ENCODE measurements at places on chromosomes 7 and 10.
A peak's percentile ranks its signal among the peaks of the same experiment; 100 is the strongest.

DNA sequence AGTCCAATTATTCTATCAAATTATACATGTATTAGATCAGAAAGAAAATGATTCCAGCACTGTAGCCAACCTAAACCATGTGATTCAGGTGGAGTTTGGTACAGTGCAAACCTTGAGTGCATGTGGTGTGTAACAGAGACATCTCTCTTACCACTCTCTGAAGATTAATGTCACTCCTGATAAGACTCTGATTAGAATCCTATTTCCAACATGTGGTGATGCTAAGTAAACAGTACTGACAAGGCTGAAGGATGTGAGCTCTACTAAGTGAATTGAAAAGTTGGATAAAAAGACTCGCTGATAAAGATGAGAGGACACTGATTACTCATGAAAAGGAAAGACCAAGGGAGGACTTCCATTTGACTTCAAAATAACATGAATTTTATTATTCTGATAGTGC lies 232.0 kb downstream of the SDK1 start:
- no peak for DNase-seq

GRCh38 chr10:100713049-100713858 lies 32.1 kb upstream of the PAX2 start:
- no peak for DNase-seq

GRCh38 chr7:151368136-151368571 lies 26.5 kb downstream of the NUB1 start:
- DNase-seq: peak; percentile 85

- no peak for DNase-seq
Observed at GRCh38 chr10:62538606-62539005, 164.4 kb downstream of the ZNF365 start.

- no peak for DNase-seq
Observed at GRCh38 chr7:40551685-40552576, 417.1 kb downstream of the SUGCT start.

DNA sequence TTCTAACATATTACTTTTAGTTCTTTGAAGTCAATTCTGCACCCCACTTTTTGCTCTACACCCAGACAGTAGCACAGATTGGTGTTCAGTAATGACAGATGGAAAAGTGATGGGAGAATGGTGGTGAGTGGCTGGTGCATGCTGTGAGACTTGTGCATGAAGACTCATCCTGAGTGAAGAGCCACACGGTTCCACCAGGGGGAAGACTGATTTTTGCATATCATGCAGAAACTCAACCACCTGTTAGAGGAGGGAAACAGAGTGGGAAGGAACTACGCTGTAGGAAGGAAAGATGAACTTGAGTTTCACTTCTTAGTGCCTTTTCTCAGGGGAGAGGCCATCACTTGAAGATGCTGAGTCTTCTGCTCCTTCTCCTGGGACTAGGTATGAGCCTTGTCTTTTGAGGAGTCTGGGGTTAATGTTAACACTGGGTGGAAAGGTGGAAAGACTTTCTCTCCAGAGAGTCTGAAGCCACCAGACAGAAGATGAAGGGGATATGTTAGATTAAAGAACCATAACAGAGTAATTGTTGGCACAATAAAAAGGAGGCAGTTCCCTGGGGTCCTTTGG lies 9.3 kb upstream of the PRSS1 start:
- DNase-seq: no peak

- DNase-seq: no peak
Observed at GRCh38 chr10:84548869-84549268, 220.5 kb downstream of the CCSER2 start.

DNA sequence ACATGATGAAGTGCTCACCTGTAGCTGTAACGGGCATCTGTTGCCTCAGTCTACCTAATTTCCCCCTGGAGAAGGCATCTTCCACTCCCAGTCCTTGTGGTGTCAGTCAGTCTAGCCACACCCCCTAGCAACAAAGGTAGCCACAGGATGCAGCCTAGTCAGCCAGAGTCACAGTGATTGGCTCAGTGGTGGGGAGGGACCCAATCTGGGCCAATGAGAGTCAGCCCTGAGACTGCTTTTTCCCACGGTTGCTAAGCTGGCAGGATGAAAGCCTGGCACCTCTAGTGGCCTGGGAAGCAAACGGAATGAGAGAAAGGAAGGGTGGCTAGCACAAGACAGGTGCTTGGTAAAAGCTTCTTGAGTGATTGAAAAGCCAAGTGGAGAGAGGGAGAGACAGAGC lies 118.6 kb downstream of the SH3PXD2A start:
- DNase-seq: no peak

DNA sequence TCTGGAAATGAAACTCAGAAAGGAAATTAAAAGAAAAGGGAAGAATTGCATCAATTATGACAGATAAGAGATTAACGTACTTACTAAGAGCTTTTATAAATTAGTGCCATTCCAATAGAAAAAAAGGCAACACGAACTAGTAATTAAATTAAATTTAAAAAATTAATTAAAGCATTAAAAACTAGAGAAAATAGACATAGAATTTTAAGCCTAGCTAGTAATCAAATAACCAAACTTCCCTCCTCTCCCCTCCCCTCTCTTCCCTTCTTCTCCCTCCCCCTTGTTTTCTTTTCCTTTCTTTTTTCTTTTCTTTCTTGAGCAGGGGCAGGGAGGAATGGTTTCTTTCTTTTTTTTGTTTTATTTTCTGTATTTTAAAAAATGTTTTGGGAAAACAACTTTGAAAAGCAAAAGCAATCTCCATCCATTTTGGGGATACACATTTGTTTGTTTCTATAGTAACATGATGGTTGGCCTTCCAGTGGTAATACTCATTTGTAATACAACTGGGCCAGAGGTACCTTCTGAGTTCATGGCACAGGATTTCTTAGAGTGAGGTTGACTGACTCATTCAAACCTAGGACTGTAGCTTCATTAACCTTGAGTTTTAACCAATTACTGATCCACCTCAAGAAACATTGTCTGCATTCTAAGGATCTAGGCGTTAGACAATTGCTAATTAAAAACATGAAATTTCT lies 132.6 kb downstream of the ST7 start:
- DNase-seq: no peak

DNA sequence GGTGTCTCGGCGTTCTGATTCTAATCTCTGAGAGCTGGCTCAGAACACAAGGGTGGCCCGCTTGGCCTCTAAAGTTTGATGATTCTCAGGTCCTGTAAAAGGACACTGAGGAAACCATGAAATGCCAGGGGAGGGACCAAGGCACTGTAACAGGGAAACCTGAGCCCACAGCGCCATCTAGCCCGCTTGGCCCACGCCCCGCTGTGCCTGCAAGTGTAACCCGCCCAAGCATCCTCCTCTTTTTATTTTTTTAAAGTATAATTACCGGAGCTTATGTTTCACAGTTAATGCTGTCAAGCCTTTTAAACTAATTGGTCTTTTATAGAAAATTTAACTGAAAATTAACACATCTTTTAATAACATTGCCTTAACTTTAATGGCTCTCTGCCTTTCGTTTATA lies 734.7 kb downstream of the KCNMA1 start:
- no peak for DNase-seq

GRCh38 chr7:158782761-158783401 lies 46.4 kb downstream of the ESYT2 start:
- no peak for DNase-seq

DNA sequence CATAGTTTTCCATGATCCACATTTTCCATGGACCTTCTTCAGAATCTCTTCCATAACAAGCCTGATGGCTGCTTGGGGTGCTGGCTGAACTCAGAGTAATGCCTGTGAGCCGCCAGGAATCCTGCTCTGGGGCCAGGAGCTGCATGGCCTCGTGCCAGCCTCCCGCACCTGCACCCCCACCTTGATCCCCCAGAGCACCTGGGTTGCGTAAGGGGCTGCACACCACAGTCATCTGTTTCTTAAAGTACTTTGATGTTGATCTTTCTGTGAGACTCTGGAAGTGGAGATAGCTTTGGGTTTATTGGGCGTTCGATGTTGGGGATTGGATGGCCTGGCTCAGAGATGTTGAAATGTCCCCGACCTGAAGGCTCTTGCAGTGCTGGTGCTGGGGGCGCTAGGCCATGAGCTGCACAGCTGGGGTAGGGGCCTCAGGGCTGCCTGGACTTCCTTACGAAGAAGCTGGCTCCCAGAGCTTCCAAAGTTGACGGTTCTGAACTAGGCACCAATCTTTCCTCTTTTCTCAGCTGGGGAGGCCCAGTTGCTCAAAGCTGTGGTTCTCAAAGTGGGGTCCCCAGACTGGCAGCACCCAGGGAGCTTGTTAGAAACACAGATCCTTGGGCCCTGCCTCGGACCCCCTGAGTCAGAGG lies 534.0 kb downstream of the DNAJB6 start:
- no peak for DNase-seq

GRCh38 chr10:118950190-118950680 lies 79.3 kb upstream of the NANOS1 start:
- DNase-seq: no peak

DNA sequence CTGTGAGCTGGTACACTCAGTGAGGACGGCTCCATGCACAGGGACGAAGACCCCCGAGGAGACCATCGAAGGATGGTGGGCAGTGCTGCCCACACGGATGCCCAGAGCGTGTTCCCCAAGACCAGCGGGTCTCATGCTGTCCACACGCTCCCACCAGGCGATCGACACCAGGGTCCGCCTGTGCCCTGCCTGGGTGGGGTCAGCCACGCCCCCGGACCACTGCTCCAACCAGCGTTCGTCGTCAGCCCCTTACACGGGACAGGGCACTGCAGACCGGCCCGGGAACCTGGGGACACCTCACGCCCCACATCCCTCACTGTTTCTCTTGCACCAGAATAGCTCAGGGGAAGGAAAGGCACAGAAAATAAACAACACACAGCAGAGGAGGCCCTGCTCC lies 223.5 kb downstream of the DNAJB6 start:
- no peak for DNase-seq

GRCh38 chr10:27445070-27445469 lies 59.0 kb upstream of the RAB18 start:
- DNase-seq: no peak

DNA sequence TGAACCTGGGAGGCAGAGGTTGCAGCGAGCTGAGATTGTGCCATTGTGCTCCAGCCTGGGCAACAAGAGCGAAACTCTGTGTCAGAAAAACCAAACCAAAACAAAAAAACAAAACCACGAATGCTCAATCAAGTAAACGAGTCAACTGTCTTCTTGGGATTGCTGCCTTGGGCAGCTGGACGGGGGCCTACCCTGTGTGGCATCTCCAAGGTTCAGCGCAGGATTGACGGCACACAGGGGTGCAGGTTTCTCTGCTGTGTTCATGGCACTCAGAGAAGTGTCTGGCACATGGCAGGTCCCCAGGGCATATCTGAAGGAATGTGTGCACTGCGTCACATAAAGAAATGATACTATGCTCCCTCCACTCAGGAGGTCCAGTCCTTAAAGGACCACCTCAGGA lies 25.2 kb upstream of the CRYGN start:
- no peak for DNase-seq

DNA sequence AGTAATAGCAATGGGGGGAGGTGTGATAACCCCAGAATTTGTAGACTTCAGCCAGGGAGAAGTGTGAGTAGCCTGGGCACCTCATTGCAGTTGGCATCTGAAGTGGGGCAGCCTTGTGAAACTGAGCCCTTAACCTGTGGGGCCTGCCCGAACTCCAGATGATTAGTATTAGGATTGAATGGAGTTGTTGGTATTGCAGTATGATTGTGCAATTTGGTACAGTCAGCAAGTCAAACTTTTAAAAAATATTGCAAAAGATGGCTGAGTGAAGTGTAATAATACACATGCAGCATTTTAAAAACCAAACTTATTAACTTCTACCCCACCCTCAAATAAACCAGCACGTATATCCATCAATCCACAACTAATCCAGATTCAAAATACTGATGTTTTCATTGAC lies 9.3 kb downstream of the RBM33 start:
- no peak for DNase-seq

- no peak for DNase-seq
Observed at GRCh38 chr10:100909501-100910263, 3.1 kb upstream of the SLF2 start.

DNA sequence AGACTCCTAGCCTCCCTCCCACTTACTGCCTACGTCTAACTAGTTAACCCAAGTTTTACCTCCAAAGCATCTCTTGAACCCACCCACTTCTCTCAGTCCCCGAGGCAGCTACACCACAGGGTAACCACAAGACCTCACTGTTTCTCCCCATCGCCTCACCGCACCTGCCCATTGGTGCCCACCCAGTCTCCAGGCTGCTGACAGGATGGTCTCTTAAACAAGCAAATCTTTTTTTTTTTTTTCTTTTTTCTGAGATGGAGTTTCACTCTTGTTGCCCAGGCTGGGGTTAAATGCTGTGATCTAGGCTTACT lies 47.0 kb downstream of the DENND2A start:
- no peak for DNase-seq

DNA sequence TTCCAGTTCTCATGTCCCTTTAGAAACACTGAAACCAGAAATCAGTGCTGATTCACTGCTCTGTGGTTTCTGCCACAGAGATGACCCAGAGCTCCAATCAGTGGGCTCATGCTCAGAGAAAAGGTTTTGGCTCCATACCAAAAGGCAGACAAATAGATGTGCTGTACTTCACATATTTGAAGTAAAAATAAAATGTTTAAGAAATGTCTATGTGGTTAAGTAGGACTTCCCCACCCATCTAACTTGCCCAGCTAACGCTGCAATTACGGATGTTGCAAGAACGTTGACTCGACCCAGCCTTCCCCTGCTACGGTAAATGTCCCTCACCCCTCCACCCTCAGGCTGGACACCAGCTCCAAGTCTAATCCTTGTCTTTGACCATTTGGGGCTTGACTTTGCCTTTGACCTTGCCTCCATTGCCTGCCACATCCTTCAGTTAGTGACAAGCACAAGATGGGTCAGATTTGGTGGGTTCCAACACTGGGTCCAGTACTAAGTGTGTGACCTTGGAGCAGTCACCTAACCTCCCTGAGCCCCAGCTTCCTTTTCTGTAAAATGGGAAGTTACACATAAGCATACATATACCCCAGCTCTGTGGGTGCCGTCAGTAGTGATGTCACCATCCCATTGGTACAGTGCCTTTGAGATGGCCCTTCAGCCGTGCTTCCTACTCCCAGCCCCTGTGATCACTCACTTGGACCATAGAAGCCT lies 95.8 kb downstream of the CHST15 start:
- DNase-seq: no peak

All from activated CD4-positive, alpha-beta T cell treated with anti-CD3 and anti-CD28 coated beads, Interleukin-2, amount 50 U/mL, for 48 hours (primary cell).